ENCODE measurements at places on chromosomes 3 and 15.

- no peak for DNase-seq
Measured at GRCh38 chr3:115912372-115912771, 289.1 kb downstream of the GAP43 start.

DNA sequence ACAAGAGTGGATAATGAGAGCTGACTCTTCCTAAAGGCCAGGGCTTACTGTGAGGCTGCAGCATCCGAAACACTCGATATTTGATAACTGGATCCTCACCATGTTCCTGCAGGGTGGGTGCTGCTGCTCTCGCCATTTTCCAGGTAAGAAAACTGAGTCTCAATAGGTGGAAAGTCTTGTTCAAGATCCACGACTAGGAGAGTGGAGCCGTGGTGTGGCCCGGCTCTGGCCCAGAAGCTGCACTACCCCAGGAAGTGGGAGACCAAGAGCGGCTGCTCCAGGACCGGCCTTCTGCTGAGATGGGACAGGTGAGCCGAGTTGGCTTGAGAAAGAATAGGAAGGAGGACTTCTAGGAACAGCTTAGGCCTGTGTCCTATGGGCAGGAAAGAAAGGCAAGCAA, 121.6 kb downstream of the SMAD6 start:
- no peak for DNase-seq

DNA sequence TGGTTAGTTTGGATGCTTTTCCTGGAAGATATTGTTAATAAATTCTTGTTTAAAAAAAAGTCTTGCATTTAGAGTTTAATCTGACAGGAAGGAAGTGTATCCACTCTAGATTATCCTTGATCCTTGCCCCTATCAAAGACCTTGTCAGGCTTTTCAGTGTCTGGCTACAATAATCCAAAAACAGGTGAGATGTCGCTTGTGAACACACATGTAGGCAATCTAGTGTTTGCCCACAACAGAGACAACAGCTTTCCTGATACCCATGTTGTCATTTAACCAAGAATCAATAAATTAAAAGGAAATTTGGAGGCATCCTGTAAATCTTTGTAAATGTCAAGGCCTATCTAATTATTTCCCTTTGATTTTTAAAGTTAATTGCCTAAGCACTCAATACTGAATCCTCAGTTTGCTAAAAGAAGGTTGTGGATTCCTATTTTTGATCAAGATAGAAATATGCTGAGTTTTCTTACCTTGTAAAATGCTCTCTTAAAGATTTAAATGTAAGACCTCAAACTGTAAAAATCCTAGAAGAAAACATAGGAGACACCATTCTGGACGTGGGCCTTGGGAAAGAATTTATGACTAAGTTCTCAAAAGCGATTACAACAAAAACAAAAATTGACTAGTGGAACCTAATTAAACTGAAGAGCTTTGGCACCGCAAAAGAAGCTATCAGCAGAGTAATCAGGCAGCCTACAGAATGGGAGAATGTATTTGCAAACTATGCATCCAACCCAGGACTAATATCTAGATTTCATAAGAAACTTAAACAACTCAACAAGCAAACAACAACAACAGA, 207.7 kb downstream of the NAALADL2 start:
- no peak for DNase-seq

DNA sequence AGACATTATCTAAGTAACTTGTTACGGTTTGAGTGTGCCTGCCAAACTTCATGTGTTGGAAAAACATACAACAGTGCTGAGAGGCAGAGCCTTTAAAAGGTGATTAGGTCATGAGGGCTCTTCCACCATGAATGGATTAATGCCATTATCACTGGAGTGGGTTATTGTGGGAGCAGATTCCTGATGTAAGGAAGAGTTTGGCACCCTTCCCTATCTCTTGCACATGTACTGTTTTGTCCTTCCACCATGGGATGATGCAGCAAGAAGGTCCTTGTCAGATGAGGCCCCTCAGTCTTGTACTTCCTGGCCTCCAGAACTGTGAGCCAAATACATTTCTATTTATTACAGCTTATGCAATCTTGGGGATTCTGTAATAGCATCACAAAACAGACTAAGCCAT, 413.9 kb downstream of the EPHA3 start:
- no peak for DNase-seq

- no peak for DNase-seq
Measured at GRCh38 chr15:23616536-23616935, 31.1 kb downstream of the MAGEL2 start.
